Activated T-helper 1 cell treated with anti-CD3 and anti-CD28 coated beads, Interleukin-12 subunit alpha, Interleukin-12 subunit beta, Interleukin-2, Interleukin-4 antibody, amounts not matched to agents 30 ng/mL and 10 ng/mL and 1 ng/mL, durations not matched to agents 14 hours and 24 hours and 36 hours (primary cell): ENCODE measurements at places on chromosomes 1 and 21. TPM values are rescaled to one million over a fixed set of nuclear protein-coding genes. Genes with fewer than 3 reads are reported as not detected.

Gene OLIG2
- not detected in 2 replicates for total RNA-seq

- no peak overlapping the region for H3K4me3 ChIP-seq
- no peak overlapping the region for H3K27ac ChIP-seq
- H3K4me1 ChIP-seq: no peaks in the 10 kb centered on the region
- no peak for DNase-seq
- H3K36me3 ChIP-seq: no peaks in the 10 kb centered on the region
Observed at GRCh38 chr1:244065063-244065793, 14.1 kb downstream of the ZBTB18 start.

- no peak overlapping the region for H3K4me3 ChIP-seq
- no peak overlapping the region for H3K27ac ChIP-seq
- no peak for DNase-seq
- H3K27me3 ChIP-seq: no peaks in the 10 kb centered on the region
- H3K4me1 ChIP-seq: no peaks in the 10 kb centered on the region
Observed at GRCh38 chr1:189424746-189425331, 1052.8 kb downstream of the BRINP3 start.

- no peaks in the 10 kb centered on the region for H3K4me1 ChIP-seq
- no peak overlapping the region for H3K4me3 ChIP-seq
- no peaks in the 10 kb centered on the region for H3K27me3 ChIP-seq
Observed at GRCh38 chr1:176801514-176802020, 338.6 kb downstream of the PAPPA2 start.

DNA sequence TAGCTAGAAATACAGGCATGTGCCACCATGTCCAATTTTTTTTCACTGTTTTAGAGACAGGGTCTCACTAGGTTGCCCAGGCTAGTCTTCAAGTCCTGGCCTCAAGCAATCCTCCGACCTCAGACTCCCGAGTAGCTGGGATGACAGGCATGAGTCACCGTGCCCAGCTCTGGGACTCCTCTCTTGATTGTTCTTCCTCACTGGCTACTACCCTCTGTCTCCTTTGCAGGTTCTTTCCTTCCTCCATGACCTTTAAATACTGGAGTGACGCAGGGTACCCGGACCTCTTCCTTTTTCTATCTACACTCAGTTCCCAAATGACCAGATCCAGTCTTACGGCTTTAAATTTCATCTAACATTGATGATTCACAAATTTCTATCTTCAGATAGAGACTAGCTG, 34.9 kb downstream of the ASH1L start:
- H3K27me3 ChIP-seq: no peaks in the 10 kb centered on the region
- no peak for DNase-seq
- H3K36me3 ChIP-seq: peaks cover 13% of the 10 kb centered on the region
- no peak overlapping the region for H3K27ac ChIP-seq
- no peak overlapping the region for H3K4me3 ChIP-seq
- H3K4me1 ChIP-seq: peaks cover 30% of the 10 kb centered on the region

Gene SPRR1B
- not detected in 2 replicates for total RNA-seq

DNA sequence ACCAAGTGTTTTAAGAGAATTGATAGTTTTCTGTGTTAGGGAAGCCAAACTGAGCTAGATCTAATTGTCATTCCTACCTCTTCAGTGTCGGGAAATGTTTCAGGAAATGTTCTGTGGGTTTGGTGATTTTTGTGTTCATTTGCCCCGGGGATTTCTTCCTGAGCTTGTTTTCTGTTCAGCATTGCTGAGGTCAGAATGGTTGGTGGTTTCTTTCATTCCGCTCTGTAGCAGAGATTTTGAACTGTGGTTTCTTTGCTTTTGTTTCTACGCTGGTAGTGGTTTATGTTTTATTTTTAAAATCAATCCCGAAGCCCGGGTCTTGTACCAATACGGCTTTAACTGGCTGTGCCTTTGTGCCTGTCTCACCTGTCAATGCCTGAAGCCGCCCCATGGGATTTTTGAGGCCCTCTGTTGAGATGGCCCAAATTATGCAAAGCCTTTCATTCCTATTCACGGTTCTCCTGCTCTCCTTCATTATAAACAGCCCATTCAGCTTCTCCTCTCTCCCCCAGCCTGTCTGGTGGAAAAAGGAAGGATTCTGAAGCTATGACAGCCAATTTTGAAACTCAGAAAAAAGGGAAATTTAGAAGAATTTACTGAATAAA, 417.2 kb upstream of the KAZN start:
- H3K27me3 ChIP-seq: peaks cover 2% of the 10 kb centered on the region
- H3K4me3 ChIP-seq: no peak overlapping the region
- DNase-seq: no peak
- H3K4me1 ChIP-seq: peaks cover 6% of the 10 kb centered on the region
- no peak overlapping the region for H3K27ac ChIP-seq
